ENCODE measurements at places on chromosomes 1 and 21. TPM values are rescaled to one million over a fixed set of nuclear protein-coding genes. Genes with fewer than 3 reads are reported as not detected.
A peak's percentile ranks its signal among the peaks of the same experiment; 100 is the strongest.

Gene THEM5
- total RNA-seq, result not detected

Gene CD101
- not detected for total RNA-seq

Gene ITLN2
- total RNA-seq, result not detected

GRCh38 chr21:45284456-45284741, 3.3 kb downstream of the POFUT2 start:
- peaks cover 8% of the 10 kb centered on the region for H3K4me1 ChIP-seq
- no peaks in the 10 kb centered on the region for H3K27me3 ChIP-seq
- H3K4me3 ChIP-seq, result no peak overlapping the region
- H3K36me3 ChIP-seq, result no peaks in the 10 kb centered on the region
- DNase-seq, result no peak

DNA sequence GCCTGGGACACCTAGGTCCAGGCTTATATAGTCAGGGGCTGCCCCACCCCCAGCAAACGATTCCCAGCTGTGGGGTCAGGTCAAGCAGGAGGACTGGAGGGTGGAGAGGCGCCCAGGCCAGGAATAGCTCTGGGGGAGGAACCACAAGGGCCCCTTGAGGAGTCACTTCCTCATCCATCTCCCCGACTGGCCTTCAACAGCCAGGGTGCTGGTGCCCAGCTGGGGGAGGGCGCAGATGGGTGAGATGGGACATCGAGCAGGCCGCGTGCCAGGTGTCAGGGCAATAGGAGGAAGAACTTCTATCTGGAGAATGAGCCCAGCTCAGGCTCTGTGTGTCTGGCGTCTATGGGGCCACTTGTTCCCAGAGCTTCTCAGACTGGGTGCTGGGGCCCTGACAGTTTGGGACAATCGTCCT, 208 bp upstream of the MYBPH start:
- DNase-seq, result peak; percentile 98
- no peaks in the 10 kb centered on the region for H3K27me3 ChIP-seq
- H3K27ac ChIP-seq, result peak overlapping the region; percentile 99
- H3K36me3 ChIP-seq, result peaks cover 24% of the 10 kb centered on the region
- H3K4me1 ChIP-seq, result peaks cover 100% of the 10 kb centered on the region

- H3K4me3 ChIP-seq, result no peak overlapping the region
- DNase-seq, result no peak
- H3K36me3 ChIP-seq, result no peaks in the 10 kb centered on the region
- no peaks in the 10 kb centered on the region for H3K27me3 ChIP-seq
- no peak overlapping the region for H3K27ac ChIP-seq
Measured at GRCh38 chr1:76086597-76086996, 12.1 kb downstream of the ST6GALNAC3 start.

- no peaks in the 10 kb centered on the region for H3K4me1 ChIP-seq
- H3K27ac ChIP-seq, result no peak overlapping the region
- DNase-seq, result no peak
- H3K4me3 ChIP-seq, result no peak overlapping the region
- H3K36me3 ChIP-seq, result no peaks in the 10 kb centered on the region
Measured at GRCh38 chr1:224061436-224061835, 52.5 kb upstream of the FBXO28 start.

GRCh38 chr21:34886240-34887104, 162.6 kb downstream of the RUNX1 start:
- DNase-seq, result peak; percentile 68
- 0 out of 2 replicates have a peak, but pooled peaks cover under 1% of the 10 kb centered on the region for H3K36me3 ChIP-seq
- peaks cover 66% of the 10 kb centered on the region for H3K4me1 ChIP-seq
- no peaks in the 10 kb centered on the region for H3K27me3 ChIP-seq
- peak overlapping the region; percentile 4 for H3K27ac ChIP-seq
- peak overlapping the region; percentile 84 for H3K4me3 ChIP-seq

GRCh38 chr1:178702146-178702545, 22.9 kb upstream of the RALGPS2 start:
- no peaks in the 10 kb centered on the region for H3K27me3 ChIP-seq
- peaks cover 72% of the 10 kb centered on the region for H3K4me1 ChIP-seq
- no peak overlapping the region for H3K4me3 ChIP-seq
- H3K27ac ChIP-seq, result peak overlapping the region; percentile 77
- peaks cover 64% of the 10 kb centered on the region for H3K36me3 ChIP-seq
